ENCODE measurements at places on chromosomes 1 and 21.

DNA sequence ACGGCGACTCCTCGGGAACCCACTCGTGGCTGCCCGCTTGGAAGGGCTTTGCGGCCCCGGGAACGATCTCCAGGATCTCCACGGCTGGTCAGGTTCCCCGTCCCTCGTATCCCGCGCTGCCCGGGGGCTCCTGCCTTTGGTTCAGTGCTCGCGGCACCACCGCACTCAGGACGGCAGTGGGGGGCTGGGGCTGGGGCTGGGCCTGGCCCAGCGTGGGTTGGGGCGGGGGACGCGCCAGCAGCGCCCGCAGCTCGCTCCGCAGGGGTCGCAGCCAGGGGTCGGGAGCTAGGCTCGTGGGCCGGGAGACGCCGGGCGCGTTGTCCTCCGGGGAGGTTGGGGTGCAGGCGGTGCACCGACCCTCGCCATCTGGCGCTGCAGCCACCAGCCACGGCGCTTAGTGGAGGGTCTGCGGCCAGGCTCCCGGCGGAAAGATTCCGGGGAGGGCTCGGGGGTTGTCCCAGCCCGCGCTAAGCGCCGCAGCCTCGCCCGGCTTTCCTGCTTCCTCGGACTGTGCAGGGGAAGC lies 8.9 kb downstream of the SIM2 start:
- DNase-seq = no peak

DNA sequence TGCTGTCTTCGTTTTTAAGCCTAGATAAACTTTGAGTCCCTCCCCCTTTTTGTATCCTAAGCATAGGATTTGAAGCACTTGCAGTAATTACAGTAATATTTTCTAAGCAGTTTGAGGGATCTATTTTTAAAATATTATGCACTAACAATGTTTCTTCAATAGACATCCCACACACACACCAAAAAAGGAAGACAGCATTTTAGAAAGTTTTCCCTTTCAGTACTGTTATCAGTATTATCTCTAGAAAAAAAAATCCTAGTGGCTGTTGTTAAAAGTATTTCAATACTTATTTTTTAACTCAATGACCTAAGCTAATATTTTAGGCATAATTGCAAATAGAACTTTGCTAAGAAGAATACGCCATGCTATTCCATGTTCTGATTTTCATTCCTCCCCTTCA lies 15.1 kb downstream of the MCOLN3 start:
- no peak for DNase-seq

DNA sequence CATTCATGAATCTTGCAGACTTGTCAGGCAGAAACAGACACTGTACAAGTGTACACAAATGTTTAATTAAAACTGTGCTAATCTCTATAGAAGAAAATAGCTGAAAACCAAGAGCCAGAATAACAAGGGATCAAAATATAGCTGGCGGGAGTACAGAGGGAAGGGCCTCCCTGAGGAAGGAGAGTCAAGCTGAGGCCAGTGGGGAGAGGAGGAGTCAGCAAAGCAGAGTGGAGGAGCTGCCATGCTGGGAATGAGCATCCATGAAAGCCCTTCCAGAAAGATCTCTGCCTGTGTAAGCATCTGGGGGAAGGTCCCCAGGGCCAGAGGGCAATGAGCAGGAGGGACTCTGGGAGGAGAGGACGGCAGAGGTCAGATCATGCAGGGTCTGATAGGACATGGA lies 15.1 kb downstream of the SLAMF8 start:
- no peak for DNase-seq

GRCh38 chr1:182406012-182406411 lies 5.5 kb upstream of the TEDDM1 start:
- DNase-seq = no peak

GRCh38 chr1:89873770-89874169 lies 52.9 kb downstream of the LRRC8D start:
- no peak for DNase-seq

- DNase-seq = no peak
These were observed 3.1 kb downstream of the OLIG2 start for GRCh38 chr21:33028773-33029384.

- no peak for DNase-seq
These were observed 54.8 kb downstream of the RUNX3 start for GRCh38 chr1:24875257-24875656.

Data from effector CD8-positive, alpha-beta T cell (primary cell).